ENCODE measurements at places on chromosomes 3 and 15.

- DNase-seq: peak; percentile 44
These were observed 408 bp downstream of the WDR82 start for GRCh38 chr3:52277972-52278509.

- no peak for DNase-seq
These were observed 55.6 kb upstream of the ABHD10 start for GRCh38 chr3:111923095-111923771.

DNA sequence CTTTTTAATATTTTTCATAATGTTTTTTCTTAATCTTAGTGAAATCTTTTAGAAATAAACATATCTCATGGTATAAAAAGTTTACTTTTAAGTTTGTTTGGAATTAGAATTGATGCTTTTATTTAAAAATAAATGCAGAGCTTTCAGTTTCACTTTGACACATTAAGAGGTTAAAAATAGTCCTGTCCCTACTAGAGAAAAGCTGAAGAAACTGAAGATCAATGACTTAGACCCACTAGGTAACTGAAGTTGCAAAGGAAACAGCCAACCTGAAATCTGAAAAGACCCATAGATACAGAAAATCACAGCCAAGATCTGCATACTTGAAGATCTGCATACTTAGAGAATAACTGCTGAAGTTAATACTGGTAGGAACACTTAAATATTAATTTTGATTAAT, 237.6 kb downstream of the RAP2B start:
- DNase-seq: no peak

GRCh38 chr3:78812166-78812565, 955.6 kb downstream of the ROBO1 start:
- no peak for DNase-seq

- DNase-seq: no peak
These were observed 142.7 kb downstream of the ULK4 start for GRCh38 chr3:41819236-41819635.

- DNase-seq: no peak
These were observed 170.6 kb downstream of the MINAR1 start for GRCh38 chr15:79602731-79603130.

- no peak for DNase-seq
These were observed 642.4 kb downstream of the GOLGA6L6 start for GRCh38 chr15:19899021-19899824.

DNA sequence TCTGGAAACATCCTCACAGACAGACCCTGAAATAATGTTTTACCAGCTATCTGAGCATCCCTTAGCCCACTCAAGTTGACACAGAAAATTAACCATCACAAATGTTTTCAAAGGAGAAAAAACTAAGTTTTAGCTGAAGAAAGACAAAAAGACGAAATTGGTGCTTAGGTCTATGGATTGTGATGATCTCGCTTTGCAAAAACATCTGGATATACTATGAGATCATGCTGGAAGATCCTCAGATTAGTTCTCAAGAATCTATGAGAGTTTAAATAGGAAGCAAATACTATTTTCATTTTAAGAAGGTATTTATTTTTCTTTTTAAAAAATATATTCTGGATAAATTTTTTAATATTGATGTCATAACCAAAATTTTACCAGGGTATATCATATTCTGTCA, 42.6 kb upstream of the MBNL1 start:
- no peak for DNase-seq

DNA sequence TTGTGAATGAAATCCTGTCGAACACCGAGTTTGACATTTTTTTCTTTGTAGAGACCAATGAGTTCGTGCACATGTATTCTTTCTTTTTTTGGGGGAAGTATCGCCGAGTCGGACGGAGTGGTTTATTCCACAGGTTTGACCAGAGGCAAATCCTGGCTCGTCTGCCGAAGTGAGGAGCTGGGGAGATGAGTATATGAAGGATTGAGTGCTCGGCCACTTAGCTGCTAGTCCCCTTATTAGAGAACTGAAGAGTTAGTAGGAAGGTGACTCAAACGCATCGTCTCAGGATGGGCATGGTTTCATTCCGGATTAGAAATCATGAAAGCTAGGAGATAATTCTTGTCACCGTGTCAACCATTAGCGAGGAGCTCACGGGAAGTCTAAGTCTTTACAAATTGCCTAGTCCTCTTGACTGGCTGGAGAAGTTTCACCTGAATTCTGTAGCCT, 154.7 kb upstream of the GOLIM4 start:
- no peak for DNase-seq

- no peak for DNase-seq
These were observed 126.4 kb downstream of the OXSM start for GRCh38 chr3:25916321-25916720.

GRCh38 chr15:61888074-61888780, 172.0 kb downstream of the VPS13C start:
- no peak for DNase-seq

- DNase-seq: no peak
These were observed 43.2 kb downstream of the MAP2K5 start for GRCh38 chr15:67585681-67586080.

DNA sequence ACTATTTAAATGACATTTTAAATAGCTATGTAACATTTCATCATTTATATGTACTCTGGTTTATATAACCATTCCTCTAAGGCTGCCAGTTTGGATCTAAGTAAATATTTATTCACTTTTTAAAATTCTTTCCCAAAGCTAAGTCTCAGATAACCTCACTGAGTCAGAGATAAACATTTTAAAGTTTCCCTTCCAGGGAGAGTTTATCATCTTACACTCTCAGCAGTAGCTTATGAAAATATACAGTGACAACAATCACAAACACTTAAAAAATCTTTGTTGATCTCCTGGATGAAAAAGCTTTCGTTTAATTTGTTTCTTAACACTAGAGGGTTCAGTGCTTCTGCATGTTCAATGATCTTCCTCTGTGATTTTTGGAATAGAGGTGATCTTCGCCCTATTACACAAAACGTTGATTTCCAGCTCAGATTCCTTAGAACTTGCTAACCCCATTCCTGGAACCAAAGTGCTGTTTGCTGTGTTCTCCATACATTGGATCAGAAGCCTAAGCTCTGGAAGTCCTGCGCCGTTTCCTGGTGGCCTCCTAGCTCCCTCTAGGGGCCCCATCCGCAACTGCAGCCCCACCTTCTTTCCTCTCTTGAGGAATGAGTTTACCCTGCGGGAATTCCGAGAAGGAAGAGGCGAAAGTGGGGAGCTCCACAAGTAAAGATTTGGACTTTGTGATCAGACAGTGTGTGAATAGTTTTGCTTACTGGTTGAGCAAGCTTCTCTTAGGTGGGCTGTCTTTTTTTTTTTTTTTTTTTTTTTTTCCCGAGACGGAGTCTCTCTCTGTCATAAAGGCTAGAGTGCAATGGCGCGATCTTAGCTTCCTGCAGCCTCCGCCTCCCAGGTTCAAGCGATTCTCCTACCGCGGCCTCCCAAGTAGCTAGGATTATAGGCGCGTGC, 29.3 kb upstream of the SACM1L start:
- no peak for DNase-seq

- DNase-seq: no peak
These were observed 234.0 kb downstream of the RBMS3 start for GRCh38 chr3:29514912-29515311.

DNA sequence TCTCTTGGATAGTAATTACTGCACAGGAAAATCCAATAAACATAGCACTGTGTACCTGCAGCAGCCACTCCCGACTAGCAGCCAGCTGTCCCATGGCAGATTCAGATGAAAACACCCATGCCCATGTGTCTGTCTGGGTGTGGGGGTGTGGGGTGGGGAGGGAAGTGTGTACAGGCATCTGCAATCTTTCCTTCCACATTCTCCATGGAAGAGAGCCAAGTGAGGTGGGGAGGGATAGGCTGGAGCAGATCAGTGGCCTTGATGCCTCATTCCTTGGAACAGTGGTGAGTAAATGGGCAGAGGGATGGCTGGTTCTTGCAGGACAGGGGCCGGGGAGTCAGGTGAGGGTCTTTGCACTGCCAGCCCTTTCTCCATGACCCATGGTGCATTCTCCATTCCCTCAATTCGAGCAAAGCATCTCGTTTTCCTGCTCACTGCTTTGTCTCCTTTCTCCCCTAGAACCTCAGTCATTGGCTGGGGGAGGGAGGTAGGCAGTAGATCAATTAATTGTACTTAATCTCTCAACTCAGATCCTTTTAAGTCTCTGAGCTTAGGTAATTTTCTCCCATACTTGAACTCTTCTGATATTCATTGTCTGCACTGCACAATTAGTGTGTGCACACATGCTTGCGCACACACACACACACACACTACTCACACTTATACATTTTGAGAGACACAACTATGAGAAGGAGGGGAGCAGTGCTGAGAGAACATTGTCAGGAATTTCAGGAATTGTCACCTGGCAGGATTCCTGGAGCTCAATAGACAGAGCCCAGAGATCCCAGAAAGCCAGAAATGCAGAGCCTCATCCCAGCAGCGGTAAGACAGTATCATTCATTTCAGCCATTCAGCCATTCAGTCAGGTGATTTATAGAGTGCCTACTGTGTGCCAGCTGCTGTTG, 31.9 kb downstream of the PDIA5 start:
- DNase-seq: no peak

- DNase-seq: no peak
These were observed 55.9 kb upstream of the RARB start for GRCh38 chr3:25372167-25372566.

- no peak for DNase-seq
These were observed 98.8 kb downstream of the ZNF621 start for GRCh38 chr3:40623567-40623966.

GRCh38 chr15:101521591-101521990, 32.1 kb upstream of the PCSK6 start:
- no peak for DNase-seq

- no peak for DNase-seq
These were observed 13.4 kb downstream of the HACD2 start for GRCh38 chr3:123571264-123571972.

DNA sequence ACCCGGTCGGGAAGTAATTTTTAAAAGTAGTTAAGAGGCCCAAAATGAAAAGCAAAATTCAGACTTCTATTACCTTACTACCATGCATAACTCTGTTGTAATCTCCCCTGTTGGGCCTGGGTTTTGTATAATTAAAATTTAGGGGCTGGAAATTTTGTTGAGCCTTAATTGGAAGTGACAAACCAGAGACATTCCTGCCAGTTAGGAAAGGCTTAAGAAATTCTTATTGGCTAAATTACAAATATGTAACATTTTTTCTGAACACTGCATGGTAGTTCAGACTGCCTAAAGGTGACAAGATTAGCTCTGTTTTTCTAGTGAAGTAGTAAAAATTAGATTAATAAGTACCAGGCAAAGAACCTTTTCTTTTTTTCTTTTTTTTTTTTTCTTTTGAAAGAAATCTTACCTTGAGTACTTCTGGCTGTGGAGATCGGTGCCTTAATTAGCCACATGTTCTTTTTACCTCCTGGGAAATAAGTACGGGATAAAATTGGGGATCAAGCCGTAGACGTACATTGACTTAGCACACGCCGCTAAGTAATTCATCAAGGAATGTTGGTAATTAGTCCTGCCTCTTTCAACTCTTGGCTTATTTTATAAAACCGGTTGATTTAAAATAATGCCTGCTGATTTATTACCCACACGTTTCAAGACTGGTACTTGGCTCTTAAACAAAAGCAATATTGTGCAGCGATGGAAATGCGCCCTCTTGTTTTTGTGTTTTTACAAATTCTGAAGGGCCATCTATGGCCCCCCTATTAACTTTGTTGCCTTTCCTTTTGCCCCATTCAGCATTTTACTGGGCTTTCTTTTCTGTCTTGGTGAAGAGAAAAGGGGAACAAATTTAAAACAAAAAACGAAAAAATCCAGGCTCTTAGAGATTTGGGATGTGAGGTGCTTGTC, 111.2 kb upstream of the SAMMSON start:
- DNase-seq: no peak

- no peak for DNase-seq
These were observed 1.7 kb downstream of the INAFM2 start for GRCh38 chr15:40325188-40325587.

DNA sequence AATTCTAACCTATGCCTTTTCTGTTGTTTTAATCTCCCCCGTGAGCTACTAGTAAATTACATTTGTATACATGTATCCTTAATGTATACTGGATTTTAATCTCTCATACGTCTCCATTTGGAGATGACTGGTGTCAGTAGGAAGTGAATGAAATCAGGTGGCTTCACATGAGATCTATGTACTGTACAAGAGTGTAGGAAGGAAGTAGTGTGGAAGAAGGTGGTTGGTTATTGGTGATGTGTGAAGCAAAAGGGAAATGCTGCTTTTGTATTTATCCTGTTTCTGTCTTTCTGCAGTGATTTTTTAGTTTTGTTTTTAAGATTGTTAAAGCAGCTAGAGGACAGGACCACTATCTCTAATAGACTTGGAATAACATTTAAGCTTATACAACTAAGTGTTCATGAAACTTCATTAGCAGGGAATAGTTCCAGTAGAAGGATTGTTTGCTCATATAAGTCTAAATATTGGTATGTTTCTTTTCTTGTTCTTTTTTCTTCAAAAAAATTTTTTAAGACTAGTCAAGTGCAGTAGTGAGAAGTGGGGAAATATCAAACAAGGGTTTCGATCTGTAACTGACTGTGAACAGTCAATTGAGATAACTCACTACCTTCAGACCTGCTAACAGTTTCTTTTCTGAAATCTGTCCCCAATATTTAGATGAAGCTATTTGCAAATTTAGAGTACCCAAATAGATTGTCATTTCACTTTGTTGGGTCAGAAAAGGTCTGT, 15.3 kb downstream of the SNX1 start:
- DNase-seq: no peak

GRCh38 chr3:169699536-169700050, 36.1 kb upstream of the MECOM start:
- DNase-seq: no peak

- DNase-seq: no peak
These were observed 13.2 kb downstream of the SMAD6 start for GRCh38 chr15:66715181-66715624.

- no peak for DNase-seq
These were observed 5.1 kb downstream of the PPP1R2 start for GRCh38 chr3:195537995-195538394.

DNA sequence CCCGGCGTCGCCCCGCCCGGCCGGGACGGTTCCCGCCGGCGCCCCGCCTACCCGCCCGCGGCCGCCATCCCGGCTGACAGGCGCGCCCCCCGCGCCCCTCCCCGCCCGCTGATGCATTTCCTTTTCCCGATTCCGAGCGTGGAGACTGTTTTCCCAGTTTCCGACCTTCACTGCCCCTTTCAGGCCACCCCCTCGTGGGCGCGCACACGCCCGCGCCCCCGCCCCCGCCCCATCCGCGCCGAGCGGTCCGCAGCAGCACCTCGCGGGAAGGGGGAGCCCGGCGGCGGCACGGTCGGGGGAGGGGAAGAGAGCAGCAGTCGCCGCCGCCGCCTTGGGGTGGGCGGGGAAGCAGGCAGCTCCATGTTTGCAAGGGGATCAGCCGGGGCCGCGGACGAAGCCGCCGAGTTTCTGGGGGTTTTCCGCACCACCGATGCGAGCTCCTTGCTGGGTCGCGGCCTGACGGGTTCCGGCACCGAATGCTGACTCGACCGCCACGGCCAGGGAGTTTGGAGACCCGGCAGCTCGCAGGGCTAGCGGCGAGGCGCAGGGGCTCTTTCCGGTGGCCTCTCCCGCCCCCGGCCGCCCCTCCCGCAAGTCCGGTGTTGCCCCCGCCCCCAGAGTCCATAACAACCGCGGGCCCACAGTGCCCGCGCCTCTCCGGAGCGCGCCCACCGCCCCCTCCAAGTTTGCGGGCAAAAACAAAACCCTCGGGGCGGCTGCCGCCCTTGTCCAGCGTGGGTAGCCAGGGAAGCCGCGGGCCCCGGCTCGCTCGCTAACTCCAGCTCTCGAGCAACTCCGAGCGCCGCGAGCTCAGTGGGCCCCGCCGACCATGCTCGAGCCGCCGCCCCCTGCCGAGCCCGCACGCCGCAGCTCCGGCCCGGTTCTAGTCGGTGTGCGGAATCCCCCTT, 3.2 kb upstream of the SIN3A start:
- DNase-seq: peak; percentile 67

Measured in activated CD4-positive, alpha-beta T cell treated with anti-CD3 and anti-CD28 coated beads for 24 hours (primary cell).